ENCODE measurements at places on chromosomes 3 and 15. TPM values are rescaled to one million over a fixed set of nuclear protein-coding genes. Genes with fewer than 3 reads are reported as not detected.

DNA sequence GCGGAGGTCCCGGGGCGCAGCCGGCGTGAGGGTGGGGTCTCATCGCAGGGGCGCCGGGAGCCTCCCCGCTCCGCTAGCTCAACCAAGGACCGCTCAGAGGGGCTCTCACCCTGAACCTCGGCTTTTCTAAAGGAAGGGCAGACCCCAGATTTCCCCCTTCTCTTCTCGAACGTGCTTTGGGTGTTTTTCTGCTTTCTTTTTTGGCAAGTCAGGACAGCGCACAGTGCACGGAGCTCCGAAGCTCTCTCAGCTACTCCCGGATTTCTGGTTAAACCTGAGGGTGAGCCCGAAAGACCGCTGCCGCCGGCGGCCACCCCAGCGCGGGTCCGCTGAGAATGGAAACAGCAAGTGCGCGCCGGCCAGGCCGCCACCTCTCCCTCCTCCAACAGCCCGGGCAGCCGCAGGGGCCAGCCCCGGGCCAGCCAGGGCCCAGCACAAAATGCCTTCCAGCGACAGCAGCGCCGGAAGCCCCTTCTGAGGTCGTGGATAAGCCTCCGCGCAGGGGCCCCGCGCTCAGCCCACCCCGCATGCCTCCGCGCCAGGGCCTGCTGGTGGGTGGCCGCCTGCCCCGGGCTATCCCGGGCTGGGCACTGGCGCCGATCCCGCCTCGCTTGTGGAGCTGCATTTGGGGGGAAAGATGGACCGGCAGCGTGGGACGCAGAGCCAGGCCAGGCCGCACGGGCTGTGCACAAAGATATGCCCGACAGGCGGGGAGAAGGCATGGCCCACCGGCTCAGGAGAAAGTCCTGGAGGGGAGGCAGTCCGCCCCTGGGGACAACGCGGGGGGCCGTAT is 8.2 kb upstream of the OCA2 start:
- peak; percentile 47 for DNase-seq

DNA sequence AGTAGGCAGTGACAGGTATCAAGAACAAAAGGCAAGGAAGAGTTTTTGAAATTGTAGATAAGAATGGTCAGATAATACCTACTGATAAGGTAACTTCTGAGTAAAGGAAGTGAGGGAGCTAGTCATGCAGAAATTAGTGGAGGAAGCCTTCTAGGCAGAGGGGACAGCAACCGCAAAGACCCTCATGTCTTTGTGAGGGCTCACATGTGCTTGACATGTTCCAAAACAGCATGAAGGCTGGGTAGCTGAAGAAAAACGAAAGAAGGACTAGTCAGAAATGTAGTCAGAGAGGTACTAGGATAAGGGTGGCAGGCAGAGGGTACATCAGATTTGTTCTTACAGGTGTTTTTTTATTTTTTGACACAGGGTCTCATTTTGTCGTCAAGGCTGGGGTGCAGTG is 5.3 kb downstream of the SIN3A start:
- DNase-seq = no peak

DNA sequence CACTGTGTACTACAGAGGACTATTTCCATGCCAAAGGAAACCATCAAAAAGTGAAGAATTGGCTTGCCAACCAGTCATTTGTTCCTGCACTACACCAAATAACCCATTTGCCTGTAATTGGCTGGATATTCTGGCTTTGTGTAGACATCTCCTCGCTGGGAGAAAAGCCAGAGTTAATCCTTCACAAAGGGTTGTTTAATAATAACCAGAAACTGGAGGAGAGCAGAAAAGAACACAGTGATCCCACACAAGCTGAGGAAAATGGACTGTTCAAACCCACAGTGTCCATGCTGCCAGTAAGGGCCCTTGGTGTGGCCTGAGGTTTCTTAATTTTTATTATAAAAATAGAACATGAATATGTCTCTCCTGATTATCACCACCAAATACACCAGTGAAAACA is 294.0 kb downstream of the RORA start:
- DNase-seq = no peak

DNA sequence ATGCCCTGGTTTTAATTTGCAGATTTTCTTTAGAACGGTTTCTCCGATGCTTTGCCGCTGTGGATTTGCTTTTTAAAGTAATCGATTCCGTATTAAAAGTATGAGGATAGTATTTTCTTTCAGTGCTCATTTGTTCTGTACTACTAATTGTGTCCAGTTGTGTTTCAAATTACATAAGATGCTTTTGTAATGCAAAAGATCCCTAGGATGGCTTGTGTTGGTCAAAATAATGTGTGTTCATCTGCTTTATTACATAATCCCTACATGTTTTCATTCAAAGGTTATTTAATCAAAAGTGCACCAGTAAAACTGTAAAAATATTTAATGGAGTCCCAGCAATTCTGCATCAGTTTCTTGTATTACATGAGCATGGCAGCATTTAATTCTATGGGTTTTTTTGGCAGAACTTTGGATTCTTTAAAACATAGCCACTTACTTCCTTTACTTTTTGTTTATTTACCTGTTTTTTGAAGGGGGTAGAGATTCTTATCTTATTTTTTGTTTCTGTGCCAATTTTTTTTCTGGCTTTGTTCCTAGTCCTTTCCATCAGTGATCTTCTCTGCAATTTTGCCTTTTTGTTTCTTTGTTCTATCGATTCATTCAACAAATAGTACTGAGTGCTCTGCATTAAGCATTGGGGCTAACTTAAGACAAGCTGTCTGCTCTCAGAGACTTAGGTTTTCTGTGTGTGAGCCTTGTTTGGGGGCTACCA is 352.8 kb downstream of the LRTM1 start:
- no peak for DNase-seq

- DNase-seq = no peak
Observed at GRCh38 chr3:15528854-15529537, 7.5 kb upstream of the COLQ start.

GRCh38 chr3:49265661-49266386 is 11.2 kb downstream of the C3orf62 start:
- DNase-seq = no peak

DNA sequence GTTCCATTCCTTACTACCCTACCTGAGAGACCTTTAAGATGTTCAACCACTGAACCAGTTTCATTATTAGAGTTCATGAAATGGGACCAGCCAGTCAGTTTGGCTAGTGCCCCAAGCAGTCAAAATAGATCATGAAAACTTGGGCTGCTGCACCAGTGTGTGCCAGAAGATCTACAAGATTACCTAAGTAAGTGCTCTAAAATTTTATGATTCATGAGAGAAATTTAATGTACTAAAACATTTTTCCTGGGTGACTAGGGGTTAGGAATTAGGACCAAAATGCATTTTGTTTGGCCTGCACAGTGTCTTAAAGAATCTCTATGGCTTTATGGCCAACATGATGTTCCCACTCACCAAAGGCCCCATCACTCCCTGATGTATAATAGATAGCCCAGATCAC is 214.7 kb downstream of the ATP8B4 start:
- no peak for DNase-seq

GRCh38 chr3:151269631-151270030 is 8.7 kb downstream of the P2RY14 start:
- no peak for DNase-seq

DNA sequence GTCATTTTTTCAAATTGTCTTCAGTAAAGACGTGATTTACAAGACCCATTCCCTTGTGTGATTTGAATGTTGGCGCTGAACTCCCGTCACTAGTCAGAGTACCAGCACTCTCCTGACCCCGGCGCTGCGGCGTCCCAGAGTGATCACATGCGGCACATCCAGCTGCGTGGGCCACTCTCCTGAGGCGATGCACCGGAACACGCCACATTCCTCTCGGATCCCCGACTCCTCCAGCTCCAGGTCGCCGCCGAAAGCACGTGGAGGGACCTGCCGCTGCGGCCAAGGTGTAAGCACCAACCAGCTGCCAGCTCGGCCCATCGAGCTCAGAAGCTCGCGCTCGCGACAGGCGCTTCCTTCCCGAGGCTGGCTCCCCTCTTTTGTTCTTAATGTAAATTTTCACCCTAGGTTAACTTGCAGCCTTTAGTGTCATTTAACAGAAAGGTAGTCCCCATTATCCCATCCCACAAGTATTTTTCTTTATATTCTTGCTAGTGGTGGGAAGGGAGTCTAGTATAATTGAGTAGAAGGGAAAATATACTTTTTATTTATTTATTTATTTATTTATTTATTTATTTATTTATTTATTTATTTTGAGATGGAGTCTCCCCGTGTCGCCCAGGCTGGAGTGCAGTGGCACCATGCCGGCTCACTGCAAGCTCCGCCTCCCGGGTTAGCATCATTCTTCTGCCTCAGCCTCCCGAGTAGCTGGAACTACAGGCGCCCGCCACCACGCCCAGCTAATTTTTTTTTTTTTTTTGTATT is 61.7 kb upstream of the VGLL3 start:
- no peak for DNase-seq

GRCh38 chr3:31936420-31937060 is 44.5 kb downstream of the OSBPL10 start:
- no peak for DNase-seq

DNA sequence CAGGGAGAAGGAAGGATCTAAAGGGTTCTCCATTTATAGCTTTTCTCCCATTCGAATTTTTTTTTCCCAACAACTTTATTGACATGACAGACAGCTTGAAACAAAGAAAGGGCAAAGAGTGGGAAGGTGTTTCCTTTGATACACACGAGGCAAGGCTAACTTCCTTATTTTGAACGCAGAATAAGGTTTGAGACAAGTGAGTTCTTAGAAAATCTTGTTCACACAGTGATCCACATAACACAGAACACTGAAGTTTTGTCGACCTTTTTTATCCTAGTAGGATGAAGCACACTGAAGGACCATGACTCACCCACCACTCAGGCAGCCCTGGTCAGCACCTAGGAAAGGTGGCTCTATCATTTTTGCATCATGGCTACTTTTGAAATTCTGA is 425.8 kb upstream of the MDFIC2 start:
- DNase-seq = no peak

GRCh38 chr3:152283492-152284381 is 15.0 kb downstream of the MBNL1 start:
- no peak for DNase-seq

DNA sequence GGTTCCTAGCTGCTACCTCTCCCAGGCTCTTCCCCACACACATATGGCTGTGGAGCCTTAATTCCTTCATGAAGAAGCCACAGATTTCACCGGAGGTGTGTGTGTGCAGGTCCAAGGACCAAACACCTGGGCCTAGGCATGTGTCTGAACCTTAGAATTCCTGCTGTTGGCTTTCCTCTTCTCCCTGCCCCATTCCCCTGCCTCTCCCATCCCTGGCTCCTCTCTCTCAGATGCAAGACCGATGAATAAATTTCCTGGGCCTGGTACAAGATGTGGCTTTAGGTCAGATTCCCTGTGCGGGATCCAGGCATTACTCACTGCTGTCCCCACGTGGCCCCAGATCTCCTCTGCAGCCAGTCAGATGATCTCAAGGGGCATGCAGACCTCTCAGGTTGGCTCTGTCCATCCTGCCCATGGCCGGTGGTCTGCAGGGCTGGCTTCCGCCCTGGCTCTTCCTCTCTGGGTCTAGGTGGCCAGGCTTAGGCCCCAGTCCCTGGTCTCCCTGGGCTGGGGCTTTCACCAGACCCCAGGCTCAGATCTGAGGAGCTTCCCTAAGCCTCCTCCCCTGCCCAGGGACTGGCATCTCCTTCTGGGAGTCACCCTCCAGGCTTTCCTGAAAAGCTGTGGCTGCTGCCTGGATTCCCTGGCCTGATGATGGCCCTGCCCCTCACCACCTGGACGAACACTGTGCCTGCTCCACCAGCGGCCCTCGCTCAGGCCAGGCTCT is 20.5 kb downstream of the CCR9 start:
- peak; percentile 85 for DNase-seq

DNA sequence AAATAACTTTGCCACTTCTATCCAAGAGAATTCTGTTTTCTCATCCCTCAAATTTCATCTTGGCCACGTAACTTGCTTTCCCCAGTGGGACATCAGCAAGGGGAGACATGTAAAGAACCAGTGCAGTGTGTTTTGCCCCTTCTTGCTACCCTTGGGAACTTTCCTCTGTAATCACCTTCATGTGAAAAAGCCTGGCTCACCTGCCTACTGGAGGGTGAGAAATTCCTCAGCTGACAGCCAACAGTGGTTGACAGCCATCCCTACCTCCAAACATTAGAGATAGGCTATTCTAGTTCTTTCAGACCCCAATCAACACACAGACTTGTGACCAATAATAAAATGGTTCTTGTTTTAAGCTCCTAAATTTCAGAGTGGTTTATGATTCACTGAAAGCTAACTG is 333.9 kb upstream of the TBC1D5 start:
- DNase-seq = no peak

- no peak for DNase-seq
Observed at GRCh38 chr3:173902401-173902800, 504.9 kb downstream of the NLGN1 start.

GRCh38 chr3:97389936-97390335 is 374.6 kb upstream of the ARL6 start:
- DNase-seq = no peak

- no peak for DNase-seq
Observed at GRCh38 chr3:63523100-63523499, 129.4 kb upstream of the SNTN start.

DNA sequence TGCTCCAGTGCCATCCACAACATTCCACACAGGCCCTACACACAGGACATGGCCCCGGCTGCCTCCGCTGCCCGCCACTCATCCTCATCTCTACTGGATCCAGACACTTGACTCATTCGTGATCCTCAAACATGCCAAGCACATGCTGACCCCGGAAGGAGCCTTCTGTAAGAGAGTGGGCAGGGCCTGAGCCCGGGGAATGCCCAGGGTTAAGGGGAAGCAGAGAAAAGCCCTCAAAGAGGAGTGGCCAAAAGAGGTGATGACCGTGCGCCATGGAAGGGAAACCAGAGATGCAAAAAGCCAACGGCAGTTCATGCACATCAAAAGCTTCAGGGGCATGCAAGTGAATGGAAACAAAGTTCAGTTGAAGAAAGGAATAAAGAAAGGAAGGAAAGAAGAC is 46.1 kb downstream of the RFTN1 start:
- no peak for DNase-seq

DNA sequence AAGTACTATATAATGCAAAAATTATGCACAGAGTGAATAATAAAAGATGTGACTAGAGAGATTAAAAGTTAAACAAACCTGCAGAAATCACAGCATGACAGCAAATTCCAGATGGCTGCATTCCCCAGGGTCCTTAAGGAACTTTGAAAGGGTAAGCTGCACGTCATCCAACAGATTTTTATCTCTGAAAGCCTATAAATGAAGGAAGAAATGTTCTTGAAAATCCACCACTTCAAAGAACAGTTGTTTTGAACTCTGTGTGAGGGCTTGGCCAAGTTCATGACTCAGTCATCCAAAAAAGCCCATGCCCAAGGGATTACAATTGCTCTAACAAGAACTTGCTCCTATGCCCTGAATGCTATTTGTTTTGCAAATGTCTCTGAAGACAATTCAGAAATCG is 603.6 kb downstream of the PLOD2 start:
- DNase-seq = peak; percentile 58

GRCh38 chr3:4898454-4899313 is 80.6 kb upstream of the BHLHE40 start:
- peak; percentile 62 for DNase-seq

FBXL22 gene
- total RNA-seq = 0.50 TPM

AVEN gene
- 24.7 TPM for total RNA-seq

RARB gene
- 9.4 TPM for total RNA-seq

WDR82 gene
- 63.9 TPM for total RNA-seq

Data from fibroblast of lung (primary cell).